HCT116 (cell line): ENCODE measurements at places on chromosomes 6 and 20.

GRCh38 chr6:107917451-107918375 lies 40.3 kb downstream of the SEC63 start:
- peak; percentile 7 for DNase-seq

- DNase-seq: no peak
Measured at GRCh38 chr20:9206486-9206885, 137.6 kb downstream of the PLCB4 start.

DNA sequence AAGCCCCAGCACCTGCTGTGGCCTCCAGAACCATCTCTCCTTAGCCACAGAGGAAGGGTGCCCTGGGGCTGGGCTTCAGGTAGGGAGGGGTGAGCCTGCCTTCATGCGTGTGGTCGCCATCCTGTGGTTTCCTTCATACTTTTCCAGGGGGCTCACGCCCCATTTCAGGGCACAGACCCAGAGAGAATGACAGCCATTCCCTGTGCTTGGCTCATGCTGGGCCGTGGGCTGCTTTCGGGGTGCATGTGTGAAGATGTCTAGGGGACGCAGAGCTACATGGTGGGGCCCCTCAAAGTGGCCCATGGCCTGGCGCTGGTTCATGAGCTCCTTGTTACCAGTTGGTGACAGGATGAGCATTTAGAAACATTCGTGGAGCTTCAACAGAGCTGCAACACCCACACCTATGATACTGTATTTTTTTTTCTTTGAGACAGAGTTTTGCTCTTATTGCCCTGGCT lies 190.3 kb upstream of the SLC24A3 start:
- DNase-seq: no peak

GRCh38 chr6:160756871-160757270 lies 54.8 kb downstream of the PLG start:
- DNase-seq: no peak

GRCh38 chr20:2778602-2779321 lies 21.7 kb downstream of the CPXM1 start:
- no peak for DNase-seq

GRCh38 chr6:35610830-35611229 lies 77.9 kb downstream of the FKBP5 start:
- DNase-seq: no peak

DNA sequence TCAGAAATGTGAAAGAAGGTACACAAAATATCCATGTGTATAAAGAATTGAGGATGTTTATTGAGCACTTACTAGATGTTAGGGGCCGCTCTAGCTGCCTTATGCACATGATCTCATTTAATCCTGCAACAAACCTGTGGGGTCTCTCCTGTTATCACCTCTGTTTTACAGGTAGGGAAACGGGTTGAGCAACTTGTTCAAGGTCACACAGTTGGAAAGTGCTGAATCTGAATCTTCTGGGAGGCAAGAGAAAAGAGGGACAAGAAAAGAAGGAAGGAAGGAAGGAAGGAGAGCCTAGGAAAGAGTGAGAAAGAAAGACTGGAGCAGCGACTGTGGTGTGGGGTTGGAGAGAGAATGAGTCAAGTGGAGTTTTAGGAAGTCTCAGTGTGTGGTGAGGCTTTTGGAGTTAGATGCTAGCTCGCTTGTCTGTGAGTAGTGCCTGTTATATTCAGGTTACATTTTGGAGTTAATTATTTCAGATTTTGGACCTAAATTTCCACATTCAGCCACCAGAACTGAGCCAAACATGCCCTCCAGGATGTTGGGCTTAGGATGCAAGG lies 7.7 kb downstream of the CLPSL1 start:
- no peak for DNase-seq

DNA sequence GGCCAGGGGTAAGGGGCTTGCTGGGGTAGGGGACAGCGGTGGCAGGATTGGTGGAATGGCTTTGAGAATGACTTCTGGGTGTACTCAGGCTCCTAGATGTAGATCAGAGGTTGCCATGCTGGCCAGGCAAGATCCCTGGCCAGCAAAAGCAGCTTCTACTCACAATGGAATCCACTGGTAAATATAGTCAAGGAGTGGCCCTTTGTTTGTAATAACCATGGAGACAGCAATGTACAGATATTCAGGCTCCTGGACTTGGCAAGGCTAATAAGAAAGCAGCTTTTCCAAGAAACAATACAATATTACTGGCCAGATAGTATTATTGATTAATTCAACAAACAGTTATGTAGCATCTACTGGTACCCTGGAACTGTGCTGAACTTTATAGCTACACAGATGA lies 37.9 kb downstream of the CDH26 start:
- DNase-seq: no peak

- no peak for DNase-seq
Measured at GRCh38 chr6:25553502-25553901, 98.5 kb upstream of the SCGN start.

DNA sequence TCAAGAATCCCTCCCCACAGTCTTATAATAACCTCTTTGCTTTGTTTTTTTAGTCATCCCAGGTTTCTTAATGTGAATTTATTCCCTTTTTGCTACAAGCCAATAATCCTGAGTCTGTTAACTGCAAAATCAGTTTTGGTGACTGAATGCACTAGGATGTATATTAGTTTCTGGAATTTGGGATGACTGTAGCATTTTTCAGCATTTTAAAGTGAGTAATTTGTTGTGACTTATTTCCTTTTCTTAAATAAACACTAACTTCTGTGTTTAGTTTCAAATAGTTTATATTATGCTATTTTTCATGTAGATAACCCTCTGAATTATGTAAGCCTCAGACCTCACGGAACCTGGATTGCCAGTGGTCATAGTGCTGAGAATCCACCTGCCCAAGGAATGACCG lies 5.5 kb downstream of the CST1 start:
- no peak for DNase-seq

GRCh38 chr20:8082025-8082424 lies 50.0 kb upstream of the PLCB1 start:
- peak; percentile 7 for DNase-seq

DNA sequence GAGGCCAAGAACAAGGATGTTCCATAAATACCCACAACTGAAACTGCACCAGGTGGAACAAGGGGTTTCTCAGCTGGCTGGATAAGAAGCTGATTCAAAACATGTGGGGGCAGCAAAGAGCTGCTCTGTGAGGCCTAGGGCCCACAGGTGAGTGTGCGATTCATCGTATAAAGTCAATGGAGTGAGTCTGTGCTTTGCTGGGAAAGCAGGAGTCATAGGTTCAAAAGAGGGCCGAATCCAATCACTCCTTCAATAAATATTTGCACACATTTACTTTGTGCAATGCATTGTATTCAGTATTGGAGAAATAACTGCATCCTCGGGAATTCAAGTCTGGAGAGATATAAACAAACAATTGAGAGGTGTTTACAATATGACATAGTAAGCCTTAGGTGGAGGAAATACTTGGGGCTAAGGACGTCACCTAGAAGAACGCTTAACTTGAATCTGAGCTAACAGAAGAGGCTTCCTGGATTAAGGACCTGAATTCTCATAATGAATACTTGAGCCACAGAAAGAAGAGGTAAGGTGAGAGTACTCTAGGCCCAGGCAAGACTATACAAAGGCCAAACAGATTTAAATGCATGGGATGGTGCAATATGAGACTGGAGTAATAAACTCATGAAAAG lies 83.7 kb upstream of the TMEM30A start:
- DNase-seq: peak; percentile 42

DNA sequence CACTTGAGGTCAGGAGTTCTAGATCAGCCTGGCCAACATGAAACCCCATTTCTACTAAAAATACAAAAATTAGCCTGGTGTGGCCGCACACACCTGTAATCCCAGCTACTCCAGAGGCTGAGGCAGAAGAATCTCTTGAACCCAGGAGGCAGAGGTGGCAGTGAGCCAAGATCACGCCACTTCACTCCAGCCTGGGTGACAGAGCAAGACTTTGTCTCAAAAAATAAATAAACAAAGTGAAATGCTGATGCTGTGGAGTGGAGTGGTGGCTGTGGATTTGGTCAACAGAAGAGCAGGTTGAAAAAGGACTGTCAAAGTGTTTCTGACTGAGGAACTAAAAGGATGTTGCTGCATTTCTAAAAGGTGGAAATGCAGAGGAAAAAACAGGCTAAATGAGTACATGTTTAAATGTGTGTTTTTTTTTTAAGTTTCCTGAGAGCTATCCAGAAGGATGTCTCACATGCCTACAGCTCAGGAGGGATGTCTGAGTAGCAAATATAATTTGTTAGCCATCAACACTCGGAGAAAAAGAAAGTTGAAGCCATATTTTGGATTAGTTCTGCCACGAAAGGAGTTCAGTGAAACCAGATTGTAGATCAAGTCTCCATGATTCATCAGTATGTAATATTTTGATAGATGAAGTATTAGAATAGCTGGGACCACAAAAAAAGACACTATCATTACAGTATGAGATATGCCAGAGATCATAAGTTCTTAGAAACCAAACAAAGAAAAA lies 621.1 kb upstream of the ADGRB3 start:
- DNase-seq: no peak

DNA sequence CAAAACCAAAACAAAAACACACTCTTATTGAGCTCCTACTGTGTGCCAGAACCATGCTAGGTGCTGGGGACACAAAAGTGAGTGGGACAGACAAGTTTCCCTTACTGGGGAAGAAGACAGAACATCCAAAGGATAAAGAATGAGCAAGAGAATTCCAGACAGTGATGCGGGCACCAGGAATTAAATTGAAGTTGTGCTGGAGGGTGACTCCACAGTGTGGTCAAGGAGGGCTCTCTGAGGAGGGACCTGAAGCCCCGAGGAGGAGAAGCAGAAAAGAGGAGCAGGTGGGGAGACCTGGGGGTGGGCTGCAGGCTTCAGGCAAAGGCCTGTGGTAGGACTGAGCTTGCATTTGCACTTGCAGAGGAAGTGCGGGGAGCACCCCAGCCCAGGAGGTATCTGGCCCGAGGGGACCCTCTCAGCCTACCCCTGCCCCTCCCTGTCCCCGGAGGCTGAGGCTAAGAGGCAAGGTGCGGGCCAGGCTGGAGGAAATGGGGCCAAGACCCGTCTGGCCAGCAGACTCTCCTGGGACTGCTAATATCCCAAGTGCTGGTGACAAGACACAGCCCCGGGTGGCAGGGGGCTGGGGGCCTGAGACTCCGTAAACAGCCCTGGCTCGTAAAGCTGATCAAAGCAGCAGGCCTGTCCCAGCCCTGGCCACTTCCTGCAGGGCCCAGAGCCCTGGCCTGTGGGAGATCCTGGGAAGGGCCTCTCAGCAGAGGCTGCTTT lies 57.1 kb downstream of the SNAI1 start:
- DNase-seq: no peak

GRCh38 chr20:57558614-57559288 lies 2.2 kb upstream of the PCK1 start:
- no peak for DNase-seq

DNA sequence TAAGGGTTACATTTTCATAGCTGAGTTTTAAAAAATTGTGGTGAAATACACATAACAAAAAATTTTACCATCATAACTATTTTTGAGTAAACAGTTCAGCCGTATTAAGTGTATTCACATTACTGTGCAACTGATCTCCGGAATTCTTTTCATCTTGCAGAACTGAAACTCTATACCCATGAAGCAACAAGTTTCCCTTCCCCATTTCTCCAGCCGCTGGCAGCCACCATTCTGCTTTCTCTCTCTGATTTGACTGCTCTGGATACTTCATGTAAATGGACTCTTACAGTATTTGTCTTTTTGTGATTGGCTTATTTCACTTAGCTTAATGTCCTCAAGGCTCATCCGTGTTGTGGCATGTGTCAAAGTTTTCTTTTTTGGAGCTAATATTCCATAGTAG lies 341.6 kb downstream of the QKI start:
- DNase-seq: no peak

DNA sequence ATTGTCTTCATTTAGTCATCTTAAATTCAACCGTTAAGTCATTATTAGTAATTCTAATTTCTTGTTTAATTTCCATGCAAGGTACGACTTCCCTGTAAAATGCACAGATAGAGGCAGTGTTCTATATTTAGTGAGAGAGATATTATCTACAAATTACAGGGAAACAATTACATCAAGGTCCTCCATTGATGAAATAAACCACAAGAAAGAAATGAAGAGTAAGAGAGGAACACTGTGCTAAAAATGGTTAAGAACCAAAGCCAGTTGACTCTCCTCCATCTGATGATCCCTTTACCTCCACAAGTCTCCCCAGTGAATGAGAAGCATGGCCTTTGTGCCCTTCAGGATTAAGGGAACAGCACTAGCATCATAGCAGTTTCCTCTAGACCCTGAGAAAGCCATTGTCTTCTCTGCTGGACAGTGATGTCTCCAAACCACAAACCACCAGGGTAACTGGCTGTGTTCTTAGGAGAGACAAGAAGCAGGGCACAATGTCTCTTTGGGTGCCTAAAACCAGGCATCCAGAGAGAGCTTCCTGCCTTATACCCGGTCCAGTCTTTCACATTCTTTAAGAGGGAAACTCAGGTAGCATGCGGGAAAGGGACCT lies 38.1 kb downstream of the IRF4 start:
- DNase-seq: no peak

DNA sequence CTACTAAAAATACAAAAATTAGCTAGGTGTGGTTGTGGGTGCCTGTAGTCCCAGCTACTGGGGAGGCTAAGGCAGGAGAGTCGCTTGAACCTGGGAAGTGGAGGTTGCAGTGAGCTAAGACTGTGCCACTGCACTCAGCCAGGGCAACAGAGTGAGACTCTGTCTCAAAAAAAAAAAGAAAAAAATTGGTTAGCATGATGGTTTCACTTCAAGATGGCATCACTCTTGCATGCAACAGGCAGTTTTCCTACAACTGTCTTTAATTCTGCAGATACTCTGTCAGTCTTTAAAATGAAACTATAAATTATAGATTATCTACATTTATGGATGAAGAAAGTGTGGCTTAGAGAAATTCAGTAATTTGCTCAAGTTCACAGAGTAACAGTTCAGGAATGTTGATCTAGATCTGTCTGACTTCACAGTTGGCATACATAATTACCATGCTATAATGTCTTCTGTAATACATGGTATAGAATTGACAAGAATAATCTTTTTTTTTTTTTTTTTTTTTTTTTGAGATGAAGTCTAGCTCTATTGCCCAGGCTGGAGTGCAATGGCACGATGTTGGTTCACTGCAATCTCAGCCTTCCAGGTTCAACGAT lies 27.0 kb downstream of the ITCH start:
- no peak for DNase-seq

DNA sequence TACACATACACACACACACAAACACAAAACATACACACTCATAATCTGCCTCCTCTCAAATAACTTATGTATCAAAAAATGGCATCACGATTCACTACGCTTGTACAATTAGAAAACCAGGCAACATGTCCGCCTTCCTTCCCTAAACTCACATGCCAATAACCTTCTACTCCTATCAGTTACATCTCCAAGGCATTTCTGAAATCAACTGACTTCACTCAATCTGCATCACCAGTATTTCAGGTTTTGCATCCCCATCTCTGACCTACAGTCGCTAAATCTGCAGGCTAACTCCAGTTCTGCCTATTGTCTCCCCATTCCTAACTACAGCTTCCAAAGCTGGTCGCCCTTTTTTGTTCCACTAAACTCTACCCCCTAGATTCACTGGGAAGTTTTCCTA lies 217.5 kb downstream of the PTPRK start:
- DNase-seq: no peak
